ENCODE measurements at places on chromosomes 16 and 17. TPM values are rescaled to one million over a fixed set of nuclear protein-coding genes. Genes with fewer than 3 reads are reported as not detected.

GRCh38 chr17:74555427-74555940, 9.6 kb upstream of the CD300C start:
- DNase-seq = no peak

DNA sequence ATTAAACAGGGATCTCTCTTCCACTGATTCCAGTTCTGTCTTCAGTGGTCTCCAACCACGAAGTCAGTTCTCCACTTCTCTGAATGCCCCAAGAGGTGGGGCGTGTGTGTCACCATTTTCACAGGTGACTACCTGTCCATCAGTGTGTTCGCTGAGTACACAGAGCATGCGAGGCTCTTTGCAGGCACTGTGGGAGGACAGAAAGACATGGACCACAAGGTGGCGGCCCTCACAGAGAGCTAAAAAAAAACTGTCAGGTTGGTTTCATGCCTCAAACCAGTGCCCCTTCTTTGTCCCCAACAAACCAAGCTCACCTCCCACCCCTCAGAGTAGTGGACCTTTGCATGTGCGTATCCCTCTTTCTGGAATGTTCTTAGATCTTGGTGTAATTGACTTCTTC, 13.8 kb downstream of the EMP2 start:
- no peak for DNase-seq

DNA sequence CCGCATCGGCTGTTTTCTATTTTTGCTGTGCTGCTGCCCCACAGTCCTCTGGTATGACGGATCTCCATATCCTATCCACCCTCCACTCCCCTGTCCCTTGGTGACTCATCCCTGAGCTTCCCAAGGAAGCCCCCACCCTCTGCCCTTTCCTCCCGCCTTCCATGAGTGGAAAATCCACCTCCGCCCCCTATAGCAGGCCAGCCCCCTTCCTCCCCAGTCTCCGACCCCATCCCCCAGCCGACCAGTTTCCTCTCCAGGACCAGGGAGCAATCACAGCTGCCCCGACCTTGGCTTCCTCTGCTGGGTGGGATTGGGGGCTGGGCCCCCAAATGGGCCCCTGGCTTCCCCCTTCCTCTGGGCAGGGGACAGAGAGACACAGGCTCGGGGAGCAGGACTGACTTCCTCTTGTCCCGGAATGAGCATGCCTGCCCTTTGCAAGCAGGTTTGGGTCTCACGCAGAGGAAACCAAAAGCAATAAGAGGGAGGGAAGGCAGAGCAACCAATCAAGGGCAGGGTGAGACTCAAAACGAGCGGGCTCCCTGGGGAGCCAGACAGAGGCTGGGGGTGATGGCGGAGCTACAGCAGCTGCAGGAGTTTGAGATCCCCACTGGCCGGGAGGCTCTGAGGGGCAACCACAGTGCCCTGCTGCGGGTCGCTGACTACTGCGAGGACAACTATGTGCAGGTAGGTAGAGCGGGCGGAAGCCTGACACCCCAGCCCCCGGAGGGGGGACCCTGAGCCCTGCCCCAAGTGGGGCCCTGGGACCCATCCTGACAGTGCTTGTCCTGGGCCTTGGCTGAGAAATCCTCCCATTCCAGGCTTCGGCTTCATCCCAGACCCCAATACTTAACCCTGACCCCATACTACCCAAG, at the start of the genes ABI3 and GNGT2:
TSS of gene ABI3 (plus strand) at position 550 of the 872 bp plus-strand sequence. CDS start at position 568, 18 bp downstream.
TSS of gene GNGT2 (minus strand) at position 417 of the 872 bp plus-strand sequence. CDS start 3,152 bp downstream, outside the sequence.
- DNase-seq = peak; percentile 65

DNA sequence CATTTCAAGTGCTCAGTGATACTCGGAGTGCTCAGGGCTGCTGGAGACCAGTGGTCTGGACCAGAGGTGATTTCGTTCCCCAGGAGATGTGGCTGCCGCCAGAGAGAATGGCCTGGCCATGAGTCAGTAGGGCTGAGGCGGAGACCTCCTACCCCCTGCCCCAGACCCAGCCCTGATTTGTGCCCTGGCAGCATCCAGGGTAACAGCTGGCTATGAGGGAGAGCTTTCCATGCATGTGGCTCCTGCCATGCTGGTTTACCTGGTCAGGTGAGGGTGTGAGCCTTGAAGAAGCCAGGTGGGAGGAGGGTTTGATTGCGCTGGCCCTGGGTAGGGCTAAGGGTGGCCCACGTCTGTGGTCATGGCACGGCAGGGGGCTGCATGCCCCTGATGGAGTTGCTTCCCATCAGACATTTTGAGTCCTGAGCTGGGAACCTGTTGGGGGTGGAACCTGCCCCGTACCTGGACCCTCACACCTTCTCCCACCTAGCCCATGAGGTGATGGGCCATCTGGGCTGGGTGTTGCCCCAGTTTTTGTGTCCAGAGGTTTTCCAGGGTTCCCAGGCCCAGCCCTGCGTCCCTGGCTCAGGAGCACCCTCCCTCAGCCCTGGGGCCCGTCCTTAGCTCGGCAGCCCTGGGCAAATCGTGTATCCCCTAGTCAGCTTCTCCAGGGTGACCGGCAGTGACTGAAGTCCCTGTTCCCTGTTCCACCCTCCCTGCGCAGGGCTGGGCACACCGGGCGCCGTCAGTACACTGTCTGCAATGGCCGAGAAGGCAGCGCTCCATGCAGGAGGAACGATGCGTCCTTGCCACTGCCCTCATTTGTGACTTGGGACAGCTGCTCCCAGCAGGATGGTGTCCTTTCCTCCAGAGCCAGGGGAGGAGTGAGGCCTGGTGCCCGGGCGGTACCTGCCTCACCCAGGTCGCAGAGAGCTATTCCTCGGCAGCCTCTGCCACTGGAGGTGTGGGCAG, 9.0 kb upstream of the CSNK1D start:
- DNase-seq = no peak

AATF gene
- total RNA-seq = 110 TPM

ICAM2 gene
- 58.3 TPM for total RNA-seq

DNA sequence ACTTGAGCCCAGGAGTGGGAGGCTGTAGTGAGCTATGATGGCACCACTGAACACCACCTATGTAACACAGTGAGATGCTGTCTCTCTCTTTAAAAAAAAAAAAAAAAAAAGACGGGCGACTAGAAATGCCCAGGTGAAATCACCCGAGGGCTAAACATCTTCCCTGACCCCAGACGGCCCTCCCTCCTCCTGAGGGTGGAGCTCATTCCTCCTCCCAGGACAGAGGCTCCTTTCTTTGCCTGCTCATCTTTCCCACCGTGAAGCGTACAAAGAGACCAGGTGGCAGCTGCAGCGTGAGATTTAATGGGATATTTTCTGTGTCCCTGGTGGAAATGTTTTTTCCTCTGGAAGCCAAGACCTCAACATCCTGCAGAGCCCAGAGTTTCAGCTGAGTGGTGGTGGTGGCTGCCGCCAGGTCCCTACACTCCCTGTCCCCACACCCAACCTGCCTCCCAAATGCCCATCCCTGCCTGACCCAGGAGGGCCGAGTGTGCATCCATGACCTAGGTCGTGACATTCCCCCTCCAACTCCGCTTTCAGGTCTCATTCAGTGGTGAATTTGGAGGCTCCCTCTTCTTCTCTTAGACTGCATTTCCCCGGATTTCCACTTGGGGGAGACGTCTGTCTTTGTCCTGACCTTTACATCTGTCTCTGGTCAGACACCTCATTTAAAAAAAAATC, 14.4 kb upstream of the GPRC5B start:
- peak; percentile 17 for DNase-seq

- DNase-seq = no peak
Observed at GRCh38 chr16:61421111-61421510, 615.1 kb downstream of the CDH8 start.

Measured in activated T-helper 1 cell treated with anti-CD3 and anti-CD28 coated beads, Interleukin-12 subunit alpha, Interleukin-12 subunit beta, Interleukin-2, Interleukin-4 antibody, amounts not matched to agents 30 ng/mL and 10 ng/mL and 1 ng/mL, durations not matched to agents 14 hours and 24 hours and 36 hours (primary cell).